ENCODE measurements at places on chromosomes 1 and 21. TPM values are rescaled to one million over a fixed set of nuclear protein-coding genes. Genes with fewer than 3 reads are reported as not detected.

The HAO2 gene
- not detected for total RNA-seq

DNA sequence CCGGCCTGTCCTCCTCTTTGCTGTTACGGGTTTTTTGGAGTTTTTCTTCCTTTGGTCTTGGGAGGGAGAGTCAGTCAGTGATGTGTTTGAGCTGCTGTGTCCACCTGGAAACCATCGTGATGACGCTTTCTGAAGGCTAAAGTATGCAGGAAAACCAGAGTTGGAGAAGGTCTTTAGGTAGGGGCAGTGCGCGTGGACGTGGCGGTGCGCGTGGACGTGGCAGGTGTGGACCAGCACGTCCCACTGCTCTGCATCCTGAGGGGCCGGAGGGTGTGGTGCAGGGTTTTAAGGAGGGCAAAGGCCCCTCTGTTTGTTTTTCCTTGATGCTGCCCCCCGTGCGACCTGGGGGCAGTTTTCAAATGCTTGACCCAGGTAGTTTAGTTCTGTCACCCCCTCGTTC lies 29.9 kb downstream of the PRKCZ start:
- DNase-seq: no peak

The NKAIN1 gene
- not detected for total RNA-seq

- DNase-seq: no peak
These were observed 76.1 kb downstream of the CACHD1 start for GRCh38 chr1:64546013-64546412.

GRCh38 chr1:117447661-117448060 lies 80.4 kb downstream of the MAN1A2 start:
- DNase-seq: no peak
